Calu3 (cell line): ENCODE measurements at places on chromosomes 2 and 18. TPM values are rescaled to one million over a fixed set of nuclear protein-coding genes. Genes with fewer than 3 reads are reported as not detected.

- peak; percentile 12 for DNase-seq
Observed at GRCh38 chr2:23757686-23758433, 169.1 kb downstream of the ATAD2B start.

DNA sequence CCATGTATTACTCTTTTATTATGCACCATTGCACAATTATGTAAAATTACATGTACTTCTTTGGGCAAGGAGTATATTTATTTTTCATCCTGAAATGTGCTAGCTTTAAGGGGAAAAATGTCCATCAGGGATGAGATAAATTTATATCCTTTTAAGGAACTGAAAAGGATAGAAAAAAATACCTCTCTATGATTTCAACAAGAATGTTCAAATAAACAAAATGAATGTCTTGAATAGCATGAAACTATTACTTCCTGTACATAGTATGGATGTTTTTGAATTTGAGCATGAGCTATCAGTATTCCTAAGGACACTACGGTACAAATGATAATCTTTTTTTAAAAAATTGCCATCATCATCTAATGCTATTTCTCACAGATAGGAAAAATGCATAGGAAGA lies 1611.9 kb upstream of the ZEB2 start:
- DNase-seq = no peak

DNA sequence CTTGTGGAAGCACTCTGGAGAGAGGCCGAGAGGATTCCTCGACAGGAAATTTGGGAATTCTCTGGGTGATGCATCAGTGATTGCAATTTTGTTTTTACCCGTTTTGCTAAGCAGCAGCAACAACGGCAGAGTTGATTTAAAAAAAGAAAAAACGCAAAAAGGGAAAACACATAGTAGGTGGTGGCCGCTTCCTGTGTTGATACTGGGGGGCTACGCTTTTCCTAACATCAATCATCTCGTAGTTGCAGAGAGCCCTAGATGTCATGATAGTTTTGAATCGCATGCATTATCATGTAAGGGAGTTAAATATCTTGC lies 271 bp upstream of the RBM43 start:
- no peak for DNase-seq

DNA sequence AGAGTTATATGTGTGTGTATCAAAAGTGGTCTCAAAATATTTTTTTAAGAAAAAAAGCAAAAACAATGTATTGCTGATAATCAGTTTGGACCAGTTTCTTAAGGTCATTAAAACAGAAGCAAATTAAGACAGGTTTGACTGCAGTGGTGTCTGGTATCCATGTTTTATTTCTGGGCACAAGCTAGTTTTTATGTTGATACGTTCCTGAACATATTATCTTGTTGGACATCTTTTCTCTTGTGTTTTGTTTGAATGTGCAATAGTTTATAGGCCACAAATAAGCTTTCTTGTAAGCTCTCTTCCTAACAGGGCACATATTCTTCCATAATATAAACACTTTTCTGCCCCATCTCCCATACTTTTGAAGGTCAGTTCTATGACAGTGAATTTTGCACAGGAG lies 74.6 kb upstream of the FAM117B start:
- no peak for DNase-seq

ORC2 gene
- total RNA-seq = 38.8 and 49.6 TPM in 2 replicates

DNA sequence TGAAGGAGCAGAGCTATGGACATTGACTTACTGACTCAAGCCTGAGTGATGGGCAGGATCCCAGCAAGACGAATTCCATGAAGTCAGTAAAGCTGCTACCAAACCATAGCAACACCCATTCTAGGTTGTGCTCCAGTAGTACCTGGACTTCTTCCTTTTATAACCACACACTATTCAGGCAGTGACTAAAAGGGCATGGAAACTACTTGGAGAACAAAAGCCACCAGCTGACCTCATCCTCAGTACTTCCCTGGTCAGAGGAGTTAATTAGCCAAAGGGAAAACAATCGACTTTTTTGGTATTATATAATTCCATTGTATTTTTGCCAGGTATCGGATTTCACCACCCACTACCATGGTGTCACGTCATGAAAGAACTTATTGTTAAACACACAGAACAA lies 237.1 kb downstream of the TTC32 start:
- DNase-seq = no peak

SPDYA gene
- 1.2 and 2.0 TPM in 2 replicates for total RNA-seq

GRCh38 chr2:234490271-234491091 lies 6.4 kb downstream of the ARL4C start:
- DNase-seq = no peak

GRCh38 chr18:43758734-43759133 lies 481.4 kb upstream of the SYT4 start:
- DNase-seq = no peak

HADHB gene
- total RNA-seq = 78.3 and 84.4 TPM in 2 replicates
